ENCODE measurements at places on chromosomes 1 and 21. TPM values are rescaled to one million over a fixed set of nuclear protein-coding genes. Genes with fewer than 3 reads are reported as not detected.

GRCh38 chr1:158943059-158943458 is 11.7 kb downstream of the PYHIN1 start:
- no peak overlapping the region for H3K27ac ChIP-seq
- DNase-seq, result no peak
- H3K36me3 ChIP-seq, result no peaks in the 10 kb centered on the region
- H3K4me3 ChIP-seq, result no peak overlapping the region
- H3K4me1 ChIP-seq, result no peaks in the 10 kb centered on the region

STMN1 gene
- total RNA-seq, result 34.3 TPM

DNA sequence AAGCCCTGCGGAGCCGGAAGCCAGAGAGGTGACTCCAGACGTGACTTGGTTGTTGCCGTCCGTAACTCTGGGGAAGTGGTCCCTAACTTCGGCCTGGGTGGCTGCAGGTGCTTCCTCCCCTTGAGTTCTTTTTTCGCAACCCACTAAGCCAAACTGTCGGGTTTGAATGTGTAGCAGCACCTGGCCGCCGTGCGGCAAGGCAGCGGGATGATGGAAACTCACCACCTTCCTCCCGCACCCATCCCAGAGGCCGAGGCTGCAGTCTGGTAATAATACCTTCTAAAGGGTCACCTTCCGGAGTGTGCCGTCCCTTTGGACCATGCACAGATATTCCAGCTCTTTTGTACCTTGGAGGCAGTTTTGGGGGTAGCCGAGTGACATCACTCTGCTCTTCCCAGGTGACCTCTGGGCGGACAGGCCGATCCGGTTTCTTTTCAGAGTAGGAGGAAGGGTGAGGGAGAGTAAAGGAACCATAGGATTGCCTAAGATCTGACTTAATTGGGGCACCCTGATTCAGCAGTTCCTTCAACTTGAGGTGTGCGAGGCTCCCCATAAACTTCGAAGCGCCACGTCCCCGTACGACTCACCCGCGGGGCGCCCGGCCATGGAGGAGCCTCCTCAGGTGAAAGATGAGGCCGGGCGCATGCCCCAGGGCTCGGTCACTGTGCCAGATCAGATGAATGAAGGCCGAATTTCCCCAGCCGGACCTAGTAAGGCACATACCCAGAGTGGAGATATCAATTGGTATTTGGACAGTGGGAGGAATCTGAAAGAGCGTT is 1.0 kb downstream of the KCNK1 start:
- DNase-seq, result no peak
- no peaks in the 10 kb centered on the region for H3K27me3 ChIP-seq
- no peaks in the 10 kb centered on the region for H3K36me3 ChIP-seq
- no peak overlapping the region for H3K27ac ChIP-seq
- H3K4me1 ChIP-seq, result no peaks in the 10 kb centered on the region

DNA sequence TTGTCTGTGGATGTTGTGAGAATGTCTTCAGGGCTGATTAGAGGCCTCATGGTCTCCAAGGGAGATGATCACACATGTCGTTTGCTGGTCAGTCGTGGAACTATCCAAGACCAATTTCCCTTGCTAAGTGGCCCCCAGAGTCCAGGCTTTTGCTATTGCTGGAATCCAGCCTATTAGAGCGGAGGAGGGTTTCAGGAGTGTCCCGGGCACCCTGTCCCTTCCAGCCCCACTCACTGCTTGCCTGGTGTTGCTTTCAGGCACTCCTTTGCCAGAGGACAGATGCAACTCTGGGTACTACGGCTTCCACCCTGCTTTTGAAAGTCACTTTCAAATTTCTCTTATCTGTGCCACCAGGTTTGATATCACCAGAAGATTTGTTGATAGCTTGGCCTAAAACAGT is 149.1 kb downstream of the NOS1AP start:
- H3K4me3 ChIP-seq, result no peak overlapping the region
- H3K27ac ChIP-seq, result no peak overlapping the region
- no peak for DNase-seq
- no peaks in the 10 kb centered on the region for H3K27me3 ChIP-seq
- H3K36me3 ChIP-seq, result no peaks in the 10 kb centered on the region

ABCD3 gene
- total RNA-seq, result 61.3 TPM

DNA sequence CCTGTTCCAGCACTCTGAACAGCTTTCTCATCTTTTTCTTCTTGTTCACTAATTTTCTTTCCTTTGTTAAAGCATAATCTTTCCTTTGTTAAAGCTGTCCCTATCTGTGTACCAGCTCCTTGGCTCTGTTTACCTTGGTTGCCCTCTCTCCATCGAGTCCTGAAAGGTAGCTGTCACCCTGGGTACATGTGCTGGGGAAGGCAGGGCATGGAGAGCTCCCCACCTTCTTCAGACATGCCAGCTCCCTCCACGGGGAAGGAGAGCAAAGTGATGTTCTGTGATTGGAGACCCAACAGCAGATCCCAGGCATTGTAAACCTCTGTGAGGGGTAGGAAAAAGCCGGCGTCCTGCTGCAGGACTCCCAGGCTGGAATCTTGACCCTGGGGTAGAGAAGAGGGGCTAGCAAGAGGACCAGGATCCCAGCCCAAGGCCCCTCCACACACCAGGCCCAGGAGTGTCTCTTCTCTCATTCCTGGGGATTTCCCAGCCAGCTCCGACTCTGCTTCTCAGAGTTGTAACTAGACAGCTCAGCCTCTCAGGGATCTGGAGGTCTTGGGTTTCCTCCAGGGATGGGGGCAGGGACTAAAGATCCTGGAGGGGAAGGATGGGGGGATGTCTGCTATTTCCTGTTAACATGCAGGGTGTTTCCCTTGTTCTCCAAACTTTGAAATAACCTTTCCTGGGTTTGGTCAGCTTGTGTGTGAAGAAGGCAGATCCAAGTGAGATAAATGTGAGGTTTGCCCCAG is 34.4 kb downstream of the TMCC2 start:
- DNase-seq, result no peak
- no peaks in the 10 kb centered on the region for H3K27me3 ChIP-seq
- H3K27ac ChIP-seq, result no peak overlapping the region
- no peaks in the 10 kb centered on the region for H3K4me1 ChIP-seq
- no peak overlapping the region for H3K4me3 ChIP-seq

PIGR gene
- not detected for total RNA-seq

GRCh38 chr1:225509770-225510169 is 81.9 kb upstream of the LBR start:
- H3K27ac ChIP-seq, result no peak overlapping the region
- no peak overlapping the region for H3K4me3 ChIP-seq

GRCh38 chr1:245118806-245119205 is 36.0 kb upstream of the KIF26B start:
- no peaks in the 10 kb centered on the region for H3K4me1 ChIP-seq
- no peak overlapping the region for H3K27ac ChIP-seq
- no peaks in the 10 kb centered on the region for H3K36me3 ChIP-seq
- H3K27me3 ChIP-seq, result no peaks in the 10 kb centered on the region

LMX1A gene
- 0.12 TPM for total RNA-seq

DNA sequence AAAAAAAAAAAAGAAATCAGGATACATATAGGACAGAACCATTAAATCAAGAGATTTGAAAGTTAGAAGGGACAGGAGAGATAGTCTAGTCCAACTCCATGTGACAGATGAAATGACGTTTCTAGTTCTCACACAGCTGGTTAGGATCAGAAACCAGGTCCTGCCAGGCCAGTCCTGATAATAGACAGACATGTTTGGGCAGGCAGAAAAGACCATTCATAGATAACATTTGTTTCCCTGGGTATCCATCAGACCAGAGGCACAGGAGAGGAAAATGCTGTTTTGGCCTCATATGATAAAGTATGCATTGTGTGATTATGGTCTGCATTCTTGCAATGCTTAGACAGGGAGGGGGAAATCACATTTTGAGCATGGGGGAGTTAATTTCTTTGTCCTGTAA is 29.3 kb downstream of the ZBTB8B start:
- no peaks in the 10 kb centered on the region for H3K36me3 ChIP-seq
- no peak overlapping the region for H3K27ac ChIP-seq
- H3K4me1 ChIP-seq, result no peaks in the 10 kb centered on the region
- no peak overlapping the region for H3K4me3 ChIP-seq

- H3K27me3 ChIP-seq, result no peaks in the 10 kb centered on the region
Measured at GRCh38 chr21:37868446-37869295, 47.6 kb downstream of the KCNJ6 start.

- H3K27ac ChIP-seq, result no peak overlapping the region
- no peaks in the 10 kb centered on the region for H3K4me1 ChIP-seq
- no peaks in the 10 kb centered on the region for H3K36me3 ChIP-seq
- DNase-seq, result no peak
- H3K27me3 ChIP-seq, result no peaks in the 10 kb centered on the region
- H3K4me3 ChIP-seq, result no peak overlapping the region
Measured at GRCh38 chr1:99407018-99407417, 142.7 kb downstream of the PLPPR4 start.

- H3K4me1 ChIP-seq, result peaks cover 5% of the 10 kb centered on the region
- H3K4me3 ChIP-seq, result no peak overlapping the region
- H3K27ac ChIP-seq, result no peak overlapping the region
- H3K27me3 ChIP-seq, result no peaks in the 10 kb centered on the region
- DNase-seq, result peak; percentile 45
Measured at GRCh38 chr1:21232044-21232443, 55.3 kb upstream of the EIF4G3 start.
